ENCODE measurements at places on chromosomes 7 and 10. TPM values are rescaled to one million over a fixed set of nuclear protein-coding genes. Genes with fewer than 3 reads are reported as not detected.

Gene DNTT
- total RNA-seq: not detected

Gene PDK4
- total RNA-seq: 729 TPM

Gene HABP2
- 0.66 TPM for total RNA-seq

Gene ANKRD1
- total RNA-seq: not detected

Gene CPA5
- not detected for total RNA-seq

Gene SFRP5
- 0.29 TPM for total RNA-seq

Gene VGF
- total RNA-seq: not detected

- no peak for DNase-seq
Observed at GRCh38 chr7:14714161-14714728, 188.3 kb downstream of the DGKB start.

DNA sequence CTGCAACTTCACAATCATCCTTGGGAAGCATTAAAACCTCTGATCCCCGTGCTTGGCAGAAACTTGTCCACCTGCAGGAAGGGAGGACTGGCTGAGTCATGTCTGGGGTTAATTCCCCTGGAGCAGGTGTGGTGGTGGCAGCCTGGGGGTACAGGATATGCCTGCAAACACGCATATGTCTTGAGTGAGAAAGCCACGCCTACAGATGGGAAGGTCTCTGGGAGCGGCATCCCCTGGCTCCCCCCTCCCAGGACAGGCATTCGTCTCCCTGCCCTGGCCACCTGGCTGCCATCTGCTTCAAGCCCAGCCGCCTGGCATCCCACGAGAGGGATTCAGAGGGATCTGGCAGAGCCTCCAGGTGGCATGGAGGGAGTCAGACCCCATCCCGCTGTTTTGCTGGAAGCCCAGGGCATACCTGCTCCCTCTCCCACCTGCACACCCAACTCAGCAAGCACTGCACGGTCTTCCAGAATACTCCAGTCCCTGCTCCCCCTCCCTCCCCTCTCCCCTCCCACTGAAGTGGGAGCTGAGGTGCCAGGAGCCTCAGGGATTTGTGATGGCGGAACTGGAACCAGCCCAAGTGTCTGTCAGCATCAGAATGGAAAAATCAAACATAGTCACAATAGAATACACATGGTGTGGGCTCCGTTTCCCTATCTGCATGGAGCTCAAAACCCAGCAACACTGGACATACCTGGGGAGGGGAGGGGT is 61.0 kb downstream of the CAMK2B start:
- no peak for DNase-seq

DNA sequence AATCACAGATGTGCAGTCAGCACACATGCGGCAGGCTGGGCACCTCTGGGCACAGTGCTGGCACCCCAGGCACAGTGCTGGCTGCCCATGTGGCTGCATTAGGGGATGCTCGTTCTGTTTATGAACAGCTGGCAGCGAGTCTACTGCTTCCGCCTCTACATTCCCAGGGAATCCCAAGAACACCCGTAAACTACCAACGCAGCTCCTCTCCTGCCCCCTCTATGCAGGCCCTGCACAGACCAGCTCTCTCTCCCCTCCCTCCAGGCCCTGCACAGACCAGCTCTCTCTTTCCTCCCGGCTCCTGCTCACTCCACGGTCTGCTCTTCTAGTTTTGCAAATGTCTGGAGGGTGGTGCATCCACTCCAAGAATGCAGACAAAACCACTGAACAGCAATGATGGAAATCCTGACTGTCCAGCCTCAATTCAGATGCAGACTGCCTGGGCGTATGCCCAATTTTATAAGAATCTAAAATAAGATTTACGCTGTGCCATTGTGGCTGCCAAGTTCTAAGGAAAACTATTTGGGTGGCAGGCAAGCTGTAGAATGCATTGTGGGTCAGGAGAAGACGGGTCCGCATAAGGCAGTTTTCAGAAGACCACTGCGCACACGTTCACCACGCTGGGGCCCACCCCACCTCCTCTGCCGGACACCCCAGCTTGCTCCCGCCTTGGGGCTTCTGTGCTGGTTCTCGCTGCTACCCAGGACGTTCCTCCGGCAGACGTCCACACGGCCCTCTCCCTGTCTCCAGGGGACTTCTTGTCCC is 234.6 kb downstream of the ZMYND11 start:
- DNase-seq: no peak

GRCh38 chr7:104923010-104923421 is 91.0 kb upstream of the KMT2E start:
- DNase-seq: no peak

DNA sequence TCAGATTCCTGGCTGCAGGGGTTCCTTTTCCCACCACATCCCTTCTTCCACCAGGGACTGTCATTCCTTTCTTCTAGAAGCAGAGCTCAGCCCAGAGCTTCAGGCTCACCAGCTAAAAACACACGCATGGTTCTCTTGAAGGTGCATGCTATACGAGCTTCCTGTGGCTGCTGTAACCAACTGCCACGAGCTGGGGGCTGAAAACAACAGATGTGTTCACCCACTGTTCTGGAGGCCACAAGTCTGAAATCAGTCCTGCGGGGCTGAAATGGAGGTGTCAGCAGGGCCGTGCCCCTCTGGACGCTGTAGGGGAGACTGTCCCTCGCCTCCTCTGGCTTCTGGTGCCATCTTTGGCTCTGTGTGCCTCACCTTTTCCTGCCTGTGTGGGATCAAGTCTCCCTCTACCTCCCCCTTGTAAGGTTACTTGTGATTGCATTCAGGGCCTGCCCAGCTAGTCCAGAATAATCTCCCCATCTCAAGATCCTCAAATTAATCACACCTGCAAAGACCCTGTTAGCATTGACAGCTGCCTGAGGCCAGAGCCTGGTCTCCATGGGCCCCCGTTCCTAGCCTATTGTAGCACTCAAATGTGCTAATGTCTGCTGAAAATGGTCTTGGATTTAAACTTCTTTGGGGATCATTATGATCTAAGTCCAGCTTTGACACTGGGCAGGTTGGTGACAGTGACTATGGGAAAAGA is 13.7 kb downstream of the RAB19 start:
- DNase-seq: no peak

DNA sequence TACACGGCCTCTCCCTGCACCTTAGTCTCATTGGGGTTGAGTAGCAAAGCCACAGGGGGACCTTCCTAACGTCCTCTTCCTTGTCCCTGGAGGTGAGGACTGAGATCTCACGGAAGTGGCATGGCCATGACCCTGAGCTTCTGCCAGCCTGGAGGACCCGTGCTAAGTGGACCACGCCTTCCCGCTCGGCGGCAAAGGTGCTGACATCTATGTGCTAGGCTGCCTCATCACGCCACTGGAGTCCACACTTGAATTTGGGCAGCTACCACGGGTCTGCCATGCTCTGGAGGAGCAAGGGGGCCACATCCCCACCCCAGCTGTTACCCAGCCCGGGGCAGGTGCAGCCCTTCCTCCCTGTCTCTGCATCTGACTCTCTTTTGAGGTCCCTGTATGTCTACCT is 15.3 kb downstream of the GHRHR start:
- DNase-seq: no peak

GRCh38 chr7:128743112-128743772 is 4.1 kb downstream of the CALU start:
- DNase-seq: no peak

- DNase-seq: no peak
Observed at GRCh38 chr7:129136887-129137642, 7.4 kb upstream of the TSPAN33 start.

- no peak for DNase-seq
Observed at GRCh38 chr7:105924945-105925344, 38.1 kb upstream of the CDHR3 start.

DNA sequence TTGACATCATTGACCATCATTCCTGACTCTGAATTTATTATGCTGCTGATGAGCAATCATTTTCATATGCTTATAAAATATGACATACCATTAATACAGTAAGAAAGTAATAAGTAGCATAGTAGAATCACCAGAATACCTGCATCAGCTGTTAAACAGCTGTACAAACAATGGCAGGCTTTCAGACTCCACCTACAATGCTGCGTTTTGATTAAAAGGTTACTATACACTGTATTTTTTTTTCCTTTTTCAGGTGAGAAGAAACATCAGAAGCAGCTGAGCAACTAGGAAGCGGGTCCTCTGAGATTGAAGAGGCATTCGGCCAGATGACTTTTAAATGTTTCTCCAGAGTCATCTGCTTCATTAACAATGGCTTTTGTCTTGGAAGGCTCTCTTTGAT is 7.1 kb downstream of the ASNS start:
- DNase-seq: no peak

All from breast epithelium (tissue), 4 donors.